ENCODE measurements at places on chromosomes 5 and 9. TPM values are rescaled to one million over a fixed set of nuclear protein-coding genes. Genes with fewer than 3 reads are reported as not detected.

The NIM1K gene
- 0.33 TPM for total RNA-seq

The FABP6 gene
- not detected for total RNA-seq

The LRRC19 gene
- not detected for total RNA-seq

The C5orf46 gene
- 9.9 TPM for total RNA-seq

The CTSL gene
- total RNA-seq: 57.3 TPM

The INSL6 gene
- not detected for total RNA-seq

The LIFR gene
- total RNA-seq: 3.9 TPM

The IL9 gene
- not detected for total RNA-seq

The SPATA31D4 gene
- total RNA-seq: not detected

The CDH9 gene
- total RNA-seq: not detected

The PRSS3 gene
- total RNA-seq: 0.79 TPM

The GPX3 gene
- total RNA-seq: 5.9 TPM

The COL5A1 gene
- total RNA-seq: 1,218 TPM

The OR1Q1 gene
- not detected for total RNA-seq

The PLPPR1 gene
- total RNA-seq: not detected

The PKD2L2 gene
- 0.11 TPM for total RNA-seq

The DNM1 gene
- 5.6 TPM for total RNA-seq

The PCDHGA11 gene
- 6.2 TPM for total RNA-seq

The ANKRD18B gene
- 0.79 TPM for total RNA-seq

The GRXCR2 gene
- under 0.01 TPM for total RNA-seq

The LRRC26 gene
- total RNA-seq: not detected

The NR5A1 gene
- total RNA-seq: not detected

The KIF4B gene
- under 0.01 TPM for total RNA-seq

The IFNA13 gene
- total RNA-seq: under 0.01 TPM

The CLIC3 gene
- total RNA-seq: 328 TPM

The F12 gene
- 7.9 TPM for total RNA-seq

The ERAP2 gene
- total RNA-seq: 7.1 TPM

The HAPLN1 gene
- total RNA-seq: not detected

The PLCXD3 gene
- total RNA-seq: 0.11 TPM

The CDO1 gene
- total RNA-seq: 0.54 TPM

The SLC6A19 gene
- total RNA-seq: not detected

The NEUROG1 gene
- total RNA-seq: not detected

The CTXN3 gene
- not detected for total RNA-seq

The ALDOB gene
- total RNA-seq: not detected

The RAI14 gene
- 57.7 TPM for total RNA-seq

The PCDHGA3 gene
- total RNA-seq: 0.33 TPM

The ECM2 gene
- under 0.01 TPM for total RNA-seq

The WDR36 gene
- total RNA-seq: 19.6 TPM

The PCDHAC1 gene
- 0.39 TPM for total RNA-seq

The CCDC152 gene
- 0.39 TPM for total RNA-seq

The GNA14 gene
- 2.0 TPM for total RNA-seq

The OR13J1 gene
- not detected for total RNA-seq

The LRRC70 gene
- total RNA-seq: 0.65 TPM

The GBA2 gene
- total RNA-seq: 25.9 TPM

The GPR151 gene
- not detected for total RNA-seq

Data from placental epithelial cell (primary cell).